ENCODE measurements at places on chromosomes 11 and 22.
A peak's percentile ranks its signal among the peaks of the same experiment; 100 is the strongest.

GRCh38 chr11:11735586-11735985 lies 106.2 kb upstream of the USP47 start:
- no peak for DNase-seq

GRCh38 chr22:23248583-23248982 lies 68.3 kb downstream of the BCR start:
- no peak for DNase-seq

- DNase-seq = peak; percentile 14
Observed at GRCh38 chr11:118785362-118785761, 5.6 kb downstream of the DDX6 start.

- DNase-seq = no peak
Observed at GRCh38 chr22:26273011-26273675, 103.9 kb downstream of the SEZ6L start.

DNA sequence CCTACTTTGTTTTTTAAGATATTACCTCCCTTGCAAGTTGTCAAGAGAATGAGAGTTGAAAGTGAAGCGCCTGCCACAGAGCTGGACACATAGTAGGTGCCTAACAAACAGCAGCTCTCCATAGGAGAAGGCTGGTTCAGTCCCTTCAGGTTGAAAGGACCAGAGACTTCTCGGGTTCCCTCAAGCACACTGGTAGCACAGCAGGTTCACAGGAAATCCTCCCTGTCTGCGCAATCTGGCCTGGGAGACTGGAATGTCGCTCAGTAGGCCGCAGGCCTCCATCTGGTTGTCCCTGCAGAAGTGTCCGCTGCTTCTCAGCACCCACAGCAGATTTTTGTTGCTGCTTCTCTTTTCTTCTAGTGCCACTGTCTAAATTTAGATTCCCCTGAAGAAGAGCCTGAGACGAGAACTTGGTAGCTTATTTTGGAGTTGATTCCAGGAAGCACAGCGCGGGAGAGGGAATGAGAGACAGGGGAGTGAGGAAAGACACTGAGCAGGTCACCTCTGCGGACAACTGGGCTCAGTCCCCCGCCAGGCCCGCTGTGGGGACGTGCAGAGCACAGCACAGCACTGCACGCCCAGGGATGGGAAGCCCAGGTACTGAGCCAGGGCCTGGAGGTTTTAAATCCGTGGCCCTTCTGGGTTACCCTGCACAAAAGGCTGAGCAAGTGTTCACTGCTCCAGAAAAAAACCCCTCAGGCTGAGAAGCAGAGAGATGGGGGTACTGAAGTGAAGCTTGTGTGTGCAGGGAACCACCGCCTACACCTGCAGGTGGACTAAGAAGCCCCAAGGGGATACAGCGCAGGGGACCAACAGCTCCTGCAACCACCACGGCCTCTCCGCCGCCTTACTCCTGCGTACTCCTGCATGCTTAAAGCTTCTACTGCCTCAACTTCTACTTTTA lies 31.6 kb downstream of the RBX1 start:
- DNase-seq = no peak

DNA sequence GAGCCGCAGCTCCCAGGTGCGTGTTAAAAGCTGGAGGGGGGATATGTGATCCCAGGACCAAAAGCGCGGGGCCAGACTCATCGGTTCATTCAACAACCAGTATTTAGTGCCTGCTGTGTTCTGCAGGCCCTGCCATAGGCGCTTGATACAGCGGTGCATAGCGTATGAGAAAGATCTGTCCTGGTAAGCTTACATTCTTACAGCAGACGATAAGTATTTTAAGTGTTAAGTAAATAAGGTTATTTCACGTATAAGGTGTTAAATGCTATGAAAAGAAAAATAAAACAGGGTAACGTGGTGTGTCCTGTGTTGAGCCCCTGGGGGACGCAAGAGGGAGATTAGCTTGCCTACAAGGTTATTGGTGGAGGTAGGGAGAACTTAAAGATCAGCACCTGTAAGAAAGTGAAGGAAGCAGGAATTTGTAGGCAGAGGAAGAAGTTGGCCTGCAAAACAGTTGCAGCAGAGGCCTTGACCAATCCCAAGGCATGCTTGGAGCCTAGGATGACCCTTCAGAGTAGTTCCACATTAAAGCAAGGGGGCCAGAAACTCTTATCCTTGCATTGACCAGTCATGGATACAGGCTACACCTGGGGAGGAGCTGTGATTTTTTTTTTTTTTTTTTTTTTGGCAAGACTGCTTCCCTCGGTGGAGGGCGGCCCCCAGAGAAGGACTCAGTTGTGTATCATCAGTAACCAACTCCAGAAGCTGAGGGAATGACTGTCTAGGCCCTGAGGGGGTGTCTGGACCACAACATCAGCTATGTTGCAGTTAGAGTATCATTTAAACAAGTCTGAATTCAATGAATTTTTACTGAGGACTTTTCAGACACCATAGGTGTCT lies 487 bp upstream of the LIPT2 start:
- DNase-seq = peak; percentile 49

All from LoVo (cell line).